Right atrium auricular region (tissue), 2 donors: ENCODE measurements at places on chromosomes 13 and 19.
A peak's percentile ranks its signal among the peaks of the same experiment; 100 is the strongest.

GRCh38 chr19:3659746-3660112, 33.1 kb upstream of the CACTIN start:
- no peak for DNase-seq

- no peak for DNase-seq
These were observed 38.0 kb downstream of the PHF11 start for GRCh38 chr13:49533591-49534269.

GRCh38 chr13:110590577-110590976, 24.8 kb upstream of the NAXD start:
- no peak for DNase-seq

GRCh38 chr19:42762789-42763188, 2.7 kb downstream of the PSG8 start:
- no peak for DNase-seq

DNA sequence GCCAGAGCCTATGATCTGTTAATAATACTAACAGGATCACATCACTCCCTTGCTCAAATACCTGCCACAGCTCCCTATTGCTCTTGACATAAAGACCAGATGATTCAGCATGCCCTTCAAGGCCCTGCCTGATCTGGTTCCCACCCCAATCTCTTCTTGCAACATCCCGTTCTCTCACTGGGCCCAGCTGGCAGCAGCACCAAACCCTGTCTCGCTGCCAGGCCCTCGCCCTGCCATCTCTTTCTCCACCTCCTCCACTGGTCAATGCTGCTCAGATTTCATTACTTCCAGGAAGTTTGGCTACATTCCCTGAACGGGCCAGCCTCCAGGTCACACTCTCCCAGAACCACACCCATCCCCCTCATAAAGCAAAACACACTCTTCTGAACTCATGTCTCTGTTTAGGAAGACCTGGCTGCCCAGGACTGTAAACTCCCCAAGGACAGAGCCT, 8.6 kb upstream of the BCAT2 start:
- DNase-seq = peak; percentile 98
